ENCODE measurements at places on chromosomes 1 and 21. TPM values are rescaled to one million over a fixed set of nuclear protein-coding genes. Genes with fewer than 3 reads are reported as not detected.

- no peaks in the 10 kb centered on the region for H3K36me3 ChIP-seq
- H3K4me1 ChIP-seq: no peaks in the 10 kb centered on the region
- H3K4me3 ChIP-seq: no peak overlapping the region
- DNase-seq: peak; percentile 54
Measured at GRCh38 chr1:65104854-65105534, 43.0 kb upstream of the AK4 start.

- peak; percentile 95 for DNase-seq
- no peaks in the 10 kb centered on the region for H3K36me3 ChIP-seq
- H3K27me3 ChIP-seq: no peaks in the 10 kb centered on the region
- no peak overlapping the region for H3K4me3 ChIP-seq
- no peak overlapping the region for H3K27ac ChIP-seq
Measured at GRCh38 chr1:17994046-17994445, 113.6 kb upstream of the IGSF21 start.

DNA sequence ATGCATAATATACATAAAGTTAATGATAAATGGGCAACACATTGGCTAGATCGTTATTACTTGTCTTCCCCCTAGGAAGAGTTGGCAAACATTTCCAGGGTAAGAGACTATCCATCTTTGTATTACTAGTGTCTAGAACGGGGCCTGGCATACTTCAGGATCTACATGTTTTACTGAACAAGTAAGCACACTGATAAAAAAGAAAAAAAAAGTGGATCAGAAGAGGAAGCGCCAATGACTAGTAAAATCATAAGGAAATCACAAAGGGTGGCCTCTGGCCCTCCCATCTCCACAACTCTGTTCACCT, 482 bp downstream of the TM2D1 start:
- no peaks in the 10 kb centered on the region for H3K36me3 ChIP-seq
- no peaks in the 10 kb centered on the region for H3K4me1 ChIP-seq
- H3K27ac ChIP-seq: peak overlapping the region; percentile 92
- no peaks in the 10 kb centered on the region for H3K27me3 ChIP-seq

- no peaks in the 10 kb centered on the region for H3K27me3 ChIP-seq
- no peaks in the 10 kb centered on the region for H3K36me3 ChIP-seq
- H3K4me3 ChIP-seq: no peak overlapping the region
- no peak for DNase-seq
Measured at GRCh38 chr1:180515364-180515763, 13.0 kb upstream of the ACBD6 start.

GRCh38 chr1:67632811-67633655, 52.0 kb upstream of the GADD45A start:
- peaks cover 36% of the 10 kb centered on the region for H3K4me1 ChIP-seq
- no peak overlapping the region for H3K4me3 ChIP-seq
- DNase-seq: peak; percentile 92
- peak overlapping the region; percentile 65 for H3K27ac ChIP-seq
- H3K27me3 ChIP-seq: no peaks in the 10 kb centered on the region

DNA sequence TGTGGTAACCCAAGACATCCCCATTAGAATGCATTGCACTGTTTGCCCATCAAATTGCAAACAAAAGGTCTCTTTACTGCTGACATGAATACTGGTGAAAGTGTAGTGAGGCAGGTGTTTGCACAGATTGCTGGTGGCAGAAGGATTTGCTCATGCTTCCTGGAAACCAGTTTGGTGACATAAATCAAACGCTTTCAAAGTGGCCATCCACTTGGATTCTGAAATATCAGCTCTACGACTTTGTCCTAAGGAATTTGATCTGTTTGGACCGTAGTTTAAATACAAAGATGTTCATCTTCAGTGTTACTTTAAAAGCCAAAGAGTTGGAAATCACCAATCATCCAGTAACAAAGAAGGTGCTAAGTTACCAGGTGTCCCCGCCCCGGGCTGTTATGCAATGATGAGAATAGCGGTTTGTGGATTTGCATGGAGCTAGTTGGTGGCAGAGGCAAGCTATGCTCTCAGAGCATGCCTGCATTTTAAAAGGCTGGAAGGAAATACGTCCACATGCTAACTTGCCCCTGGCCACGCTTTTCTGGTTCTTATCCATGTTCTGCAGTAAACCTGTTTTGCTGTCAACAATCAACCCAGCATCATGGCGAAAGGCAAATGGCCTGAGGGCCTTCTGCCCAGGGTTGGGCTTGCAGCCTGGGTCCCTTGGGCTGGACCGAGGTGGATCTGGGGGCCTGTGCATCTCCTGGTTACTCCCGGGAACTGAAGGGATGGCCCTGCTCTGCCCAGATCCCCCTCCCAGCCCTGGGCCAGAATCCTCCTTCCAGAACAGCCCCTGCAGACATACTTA, 49.2 kb downstream of the UMODL1 start:
- no peak overlapping the region for H3K4me3 ChIP-seq
- no peaks in the 10 kb centered on the region for H3K36me3 ChIP-seq
- DNase-seq: no peak

GRCh38 chr1:218665221-218665620, 320.1 kb downstream of the TGFB2 start:
- H3K27me3 ChIP-seq: no peaks in the 10 kb centered on the region
- H3K27ac ChIP-seq: no peak overlapping the region
- DNase-seq: no peak
- H3K4me3 ChIP-seq: no peak overlapping the region

DNA sequence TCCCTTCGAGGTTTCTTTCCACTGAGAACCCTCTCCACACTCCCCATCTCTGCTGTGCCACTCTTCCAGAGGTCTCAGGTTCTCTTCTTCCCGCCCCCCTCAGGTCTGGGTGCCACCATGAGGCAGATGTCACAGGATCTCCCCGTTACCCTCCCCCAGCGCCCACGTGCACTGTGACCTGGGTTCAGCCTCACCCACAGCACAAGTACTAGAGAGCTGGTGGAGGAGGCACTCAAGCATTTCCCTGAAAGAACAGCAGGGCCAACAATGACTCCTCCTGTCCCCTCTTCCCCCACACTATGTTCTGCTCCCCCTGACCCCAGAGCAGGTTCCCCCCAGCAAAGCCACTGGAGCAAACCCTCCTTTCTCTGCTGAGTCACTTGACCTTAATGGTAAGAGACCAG, 14.3 kb downstream of the PLEKHA6 start:
- H3K4me3 ChIP-seq: no peak overlapping the region
- no peaks in the 10 kb centered on the region for H3K27me3 ChIP-seq
- no peaks in the 10 kb centered on the region for H3K36me3 ChIP-seq
- no peaks in the 10 kb centered on the region for H3K4me1 ChIP-seq
- H3K27ac ChIP-seq: no peak overlapping the region

- H3K27me3 ChIP-seq: no peaks in the 10 kb centered on the region
- peak overlapping the region; percentile 88 for H3K4me3 ChIP-seq
- peak; percentile 61 for DNase-seq
- peaks cover 9% of the 10 kb centered on the region for H3K36me3 ChIP-seq
Measured at GRCh38 chr21:36059823-36060158, 535 bp downstream of the SETD4 start.

DNA sequence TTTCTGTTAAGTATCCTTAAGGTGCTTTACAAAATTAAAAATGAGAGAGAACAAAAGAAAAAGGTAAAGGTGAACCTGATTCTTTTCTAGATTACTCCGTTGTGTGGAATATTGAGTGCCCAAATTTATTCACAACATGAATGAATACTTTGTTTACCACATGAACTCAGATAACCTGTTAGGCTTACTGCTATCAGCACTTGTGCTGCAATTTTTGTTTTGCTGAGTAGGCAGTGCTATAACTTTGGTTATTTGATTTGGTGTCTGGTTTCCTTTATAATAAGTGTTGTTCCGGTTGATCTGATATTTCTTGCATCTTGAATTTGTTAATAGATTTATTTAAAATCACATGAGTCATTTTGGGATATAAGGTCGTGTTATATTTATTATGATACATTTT, 195.9 kb downstream of the NEGR1 start:
- H3K4me1 ChIP-seq: no peaks in the 10 kb centered on the region
- no peaks in the 10 kb centered on the region for H3K27me3 ChIP-seq
- no peak overlapping the region for H3K4me3 ChIP-seq
- DNase-seq: no peak
- H3K27ac ChIP-seq: no peak overlapping the region

DNA sequence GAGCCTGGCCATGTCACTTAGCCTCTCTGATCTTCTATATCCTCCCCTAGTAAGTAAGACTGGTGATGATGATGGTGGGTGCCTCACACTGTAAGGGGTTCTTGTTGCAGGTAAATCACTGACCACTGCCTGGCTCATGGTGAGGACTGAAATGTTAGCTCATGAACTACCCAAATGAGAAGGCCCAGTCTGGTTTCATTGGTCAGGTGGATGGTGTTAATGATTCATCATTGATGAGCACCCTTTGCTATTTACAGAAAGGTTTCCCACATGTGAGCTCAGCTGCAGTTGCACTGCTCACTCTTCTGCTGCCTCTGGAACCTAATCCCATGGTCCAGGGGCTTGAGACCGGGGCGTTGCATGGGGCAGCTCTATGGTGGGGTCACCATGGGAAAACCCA, 417.7 kb downstream of the PRDM2 start:
- no peak for DNase-seq
- H3K27ac ChIP-seq: no peak overlapping the region
- H3K36me3 ChIP-seq: no peaks in the 10 kb centered on the region
- H3K27me3 ChIP-seq: no peaks in the 10 kb centered on the region
- H3K4me3 ChIP-seq: no peak overlapping the region

GRCh38 chr1:181386951-181387350, 96.4 kb upstream of the CACNA1E start:
- H3K27me3 ChIP-seq: no peaks in the 10 kb centered on the region
- H3K4me3 ChIP-seq: no peak overlapping the region
- no peak overlapping the region for H3K27ac ChIP-seq
- no peaks in the 10 kb centered on the region for H3K4me1 ChIP-seq

The SLC1A7 gene
- 0.31 TPM for total RNA-seq

The PRRX1 gene
- total RNA-seq: 0.24 TPM

The CELA3B gene
- total RNA-seq: not detected

The CFAP298 gene
- 10.4 TPM for total RNA-seq

The TSPEAR gene
- not detected for total RNA-seq

The ETV3L gene
- not detected for total RNA-seq

The KCNQ4 gene
- total RNA-seq: 0.15 TPM

The EFNA3 gene
- 0.42 TPM for total RNA-seq

All from right lobe of liver (tissue), 6 donors.